Thyroid gland (tissue), 4 donors: ENCODE measurements at places on chromosomes 2 and 18. TPM values are rescaled to one million over a fixed set of nuclear protein-coding genes. Genes with fewer than 3 reads are reported as not detected.
A peak's percentile ranks its signal among the peaks of the same experiment; 100 is the strongest.

GRCh38 chr2:241390301-241391206 is 34.5 kb downstream of the FARP2 start:
- H3K27me3 ChIP-seq: no peaks in the 10 kb centered on the region
- H3K27ac ChIP-seq: no peak overlapping the region
- no peak for DNase-seq
- no peak overlapping the region for H3K4me3 ChIP-seq

DNA sequence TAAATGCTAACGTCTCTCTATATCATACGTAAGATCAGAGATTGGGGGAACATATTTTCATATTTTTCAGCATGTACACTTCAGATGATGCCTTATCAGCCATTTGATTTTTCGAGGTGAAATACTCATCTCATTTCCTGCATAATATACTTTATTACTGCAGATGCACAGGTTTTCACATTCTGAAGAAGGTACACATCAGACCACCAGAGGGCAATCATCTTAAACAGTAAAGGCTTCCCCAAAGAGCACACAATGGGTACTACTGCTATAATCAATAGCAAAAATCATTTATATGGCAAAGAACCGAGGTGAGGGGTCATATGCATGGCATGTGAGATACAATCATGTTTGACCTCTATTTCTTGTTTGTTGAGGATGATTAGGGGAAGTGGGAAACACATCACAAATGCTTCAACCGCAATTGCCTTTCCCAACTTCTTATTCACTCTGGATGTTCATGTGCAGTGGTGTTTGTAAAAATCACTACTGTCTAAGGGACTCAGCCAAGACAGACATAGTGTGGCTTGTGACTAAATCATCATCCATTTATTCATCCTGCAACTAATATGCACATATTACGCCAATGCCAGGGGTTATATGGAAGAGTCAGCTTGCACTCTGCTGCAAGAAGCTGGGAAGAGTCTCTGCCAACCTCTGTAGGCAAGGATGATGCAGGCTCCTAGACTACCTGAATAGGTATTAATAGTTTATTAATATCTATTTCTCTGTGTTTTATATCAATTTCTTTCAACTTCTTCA is 118.7 kb downstream of the EPB41L3 start:
- H3K27me3 ChIP-seq: no peaks in the 10 kb centered on the region
- DNase-seq: no peak
- no peak overlapping the region for H3K4me3 ChIP-seq
- no peaks in the 10 kb centered on the region for H3K4me1 ChIP-seq
- no peak overlapping the region for H3K27ac ChIP-seq

GRCh38 chr18:55024564-55024963 is 65.3 kb upstream of the CCDC68 start:
- DNase-seq: no peak
- no peak overlapping the region for H3K27ac ChIP-seq
- no peaks in the 10 kb centered on the region for H3K4me1 ChIP-seq
- no peaks in the 10 kb centered on the region for H3K27me3 ChIP-seq

- H3K27ac ChIP-seq: no peak overlapping the region
- H3K36me3 ChIP-seq: no peaks in the 10 kb centered on the region
- peaks cover 5% of the 10 kb centered on the region for H3K4me1 ChIP-seq
- peak; percentile 17 for DNase-seq
- H3K4me3 ChIP-seq: no peak overlapping the region
These were observed 5.6 kb downstream of the IL1F10 start for GRCh38 chr2:113073325-113073834.

DNA sequence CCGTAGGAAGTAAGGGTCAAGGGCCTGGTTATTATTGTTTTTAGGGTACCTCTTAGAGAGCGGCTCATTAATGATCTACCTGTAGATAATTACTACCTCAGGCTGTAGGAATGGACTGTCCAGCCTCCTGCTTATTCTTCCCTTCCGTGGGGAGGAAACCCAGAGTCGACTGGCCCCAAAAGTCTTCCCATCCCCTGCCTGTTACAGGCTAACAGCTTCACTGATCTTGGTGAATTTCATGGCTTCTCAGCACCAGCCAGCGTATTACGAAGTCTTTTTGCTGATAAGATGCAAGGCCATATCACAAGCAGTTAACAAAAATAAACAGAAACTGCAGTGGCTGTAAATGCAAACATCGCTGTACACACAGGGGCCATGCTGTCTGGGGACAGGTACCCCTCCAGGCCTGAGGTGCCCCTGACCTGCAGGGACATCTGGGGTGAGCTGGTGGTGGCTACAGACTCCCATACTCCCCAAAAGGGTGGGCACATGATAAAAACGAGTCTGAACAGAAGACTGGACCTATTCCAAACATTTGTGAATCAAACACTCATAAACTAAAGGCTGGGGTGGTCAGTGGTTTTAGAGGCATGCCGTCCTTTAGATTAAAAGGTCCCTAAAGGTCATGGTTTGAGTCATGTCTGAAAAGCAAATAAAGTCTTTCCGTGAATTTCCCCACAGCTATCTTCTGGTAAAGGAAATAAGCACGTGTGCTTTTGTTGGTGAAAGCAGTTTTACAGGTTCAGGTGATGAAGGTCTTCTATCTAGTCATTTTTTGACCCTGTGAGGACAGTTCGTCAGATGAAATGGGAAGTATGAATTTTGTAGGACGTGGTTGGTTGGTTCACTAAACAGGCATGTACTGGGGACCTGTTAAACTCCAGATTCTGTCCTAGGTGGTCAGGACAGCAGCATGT is 36.7 kb downstream of the TTC39C start:
- H3K27ac ChIP-seq: no peak overlapping the region
- DNase-seq: no peak
- H3K27me3 ChIP-seq: no peaks in the 10 kb centered on the region
- no peak overlapping the region for H3K4me3 ChIP-seq
- no peaks in the 10 kb centered on the region for H3K4me1 ChIP-seq

GRCh38 chr2:216645636-216645950 is 12.4 kb downstream of the IGFBP2 start:
- H3K4me3 ChIP-seq: no peak overlapping the region
- H3K36me3 ChIP-seq: no peaks in the 10 kb centered on the region
- H3K4me1 ChIP-seq: peaks cover 16% of the 10 kb centered on the region
- H3K27me3 ChIP-seq: no peaks in the 10 kb centered on the region
- no peak overlapping the region for H3K27ac ChIP-seq

GRCh38 chr2:66237803-66238379 is 197.0 kb upstream of the MEIS1 start:
- H3K36me3 ChIP-seq: no peaks in the 10 kb centered on the region
- no peak for DNase-seq
- H3K27ac ChIP-seq: peak overlapping the region; percentile 81
- H3K27me3 ChIP-seq: no peaks in the 10 kb centered on the region

- H3K4me1 ChIP-seq: no peaks in the 10 kb centered on the region
- no peaks in the 10 kb centered on the region for H3K36me3 ChIP-seq
- no peak overlapping the region for H3K27ac ChIP-seq
- no peaks in the 10 kb centered on the region for H3K27me3 ChIP-seq
- no peak overlapping the region for H3K4me3 ChIP-seq
- DNase-seq: peak; percentile 31
These were observed 8.2 kb upstream of the SMARCAL1 start for GRCh38 chr2:216404010-216404618.

- no peak for DNase-seq
- H3K27me3 ChIP-seq: no peaks in the 10 kb centered on the region
- H3K4me3 ChIP-seq: no peak overlapping the region
- H3K36me3 ChIP-seq: no peaks in the 10 kb centered on the region
- H3K4me1 ChIP-seq: no peaks in the 10 kb centered on the region
- no peak overlapping the region for H3K27ac ChIP-seq
These were observed 83.2 kb upstream of the GALNT5 start for GRCh38 chr2:157174321-157174720.

DNA sequence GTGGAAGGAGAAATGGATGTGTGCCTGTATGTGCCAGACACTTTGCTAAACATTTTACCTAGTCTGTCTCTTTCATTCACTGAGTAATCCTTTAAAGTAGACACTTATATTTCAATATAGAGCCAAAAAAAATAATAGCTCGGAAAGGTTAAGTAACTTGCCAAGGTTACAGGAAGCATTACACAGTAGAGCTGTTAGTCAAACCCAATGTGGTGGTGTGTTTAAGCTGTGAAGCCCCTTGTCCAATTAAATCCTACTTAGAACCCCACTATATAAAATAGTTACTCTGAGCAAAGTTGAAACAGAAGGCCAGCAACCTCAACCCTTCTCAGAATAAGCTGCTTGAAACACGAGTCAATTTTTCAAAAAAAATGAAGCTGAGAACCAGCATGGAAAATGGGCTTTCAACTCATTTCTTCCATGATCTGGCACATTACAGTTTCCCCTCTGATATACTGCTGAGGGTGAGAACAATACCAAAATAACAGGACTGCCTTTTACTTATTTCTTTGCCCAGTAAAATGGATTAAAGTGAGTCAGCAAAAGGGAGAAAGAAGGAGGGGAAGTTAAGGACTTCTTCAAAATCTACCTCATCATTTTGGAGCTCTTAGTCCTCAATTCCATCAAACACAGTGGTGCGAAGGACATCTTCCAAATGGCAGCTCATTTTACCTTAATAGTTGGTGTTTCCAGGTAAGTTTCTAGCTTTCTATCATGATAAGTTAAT is 7.9 kb downstream of the RDH14 start:
- no peak for DNase-seq
- peaks cover 15% of the 10 kb centered on the region for H3K4me1 ChIP-seq
- H3K4me3 ChIP-seq: no peak overlapping the region
- H3K27me3 ChIP-seq: no peaks in the 10 kb centered on the region
- H3K27ac ChIP-seq: no peak overlapping the region
- peaks cover 6% of the 10 kb centered on the region for H3K36me3 ChIP-seq

DNA sequence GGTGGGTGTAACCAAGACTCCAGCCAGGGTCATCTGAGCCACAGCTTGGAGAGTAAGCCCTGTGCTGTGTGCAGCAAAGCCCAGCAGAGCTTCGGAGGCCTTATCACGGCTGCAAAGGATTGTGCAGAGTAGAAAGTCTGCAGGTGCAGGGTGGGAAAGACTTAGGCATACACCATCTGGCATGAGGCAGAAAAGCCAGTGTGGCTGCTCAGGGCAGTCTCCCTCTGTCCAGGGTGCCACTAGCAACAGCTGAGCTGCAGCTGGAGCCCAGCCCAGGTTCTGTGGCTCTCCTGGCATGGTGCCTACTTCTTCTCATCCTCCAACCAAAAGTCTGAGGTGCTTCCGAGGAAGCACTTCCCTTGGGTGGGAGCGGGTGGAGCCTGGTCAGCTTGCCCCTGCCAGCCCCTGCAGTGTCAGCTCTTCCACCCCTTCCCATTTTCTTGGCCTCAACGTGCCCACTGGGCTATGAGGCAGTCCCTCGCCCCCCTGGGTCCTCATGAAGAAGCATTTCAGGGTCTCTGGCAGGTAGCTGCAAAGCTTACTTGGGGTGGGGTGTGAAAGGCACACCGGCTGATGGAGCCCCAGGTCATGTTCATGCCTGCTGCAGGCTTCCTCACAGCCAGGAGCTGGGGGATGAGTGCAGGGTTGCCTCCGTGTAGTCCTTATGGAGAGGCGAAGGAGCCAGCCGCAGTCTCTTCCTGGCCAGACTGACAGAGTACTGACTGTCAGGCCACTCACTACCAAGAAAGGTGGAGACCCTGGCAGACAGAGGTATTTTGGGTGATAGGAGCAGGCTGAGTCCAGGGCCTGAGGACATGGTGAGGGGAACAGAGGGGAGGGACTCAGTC is 4.8 kb downstream of the AMER3 start:
- H3K4me3 ChIP-seq: no peak overlapping the region
- no peak overlapping the region for H3K27ac ChIP-seq
- H3K36me3 ChIP-seq: no peaks in the 10 kb centered on the region
- peaks cover 3% of the 10 kb centered on the region for H3K4me1 ChIP-seq
- DNase-seq: peak; percentile 18

GRCh38 chr2:173107629-173108022 is 32.0 kb downstream of the MAP3K20 start:
- no peak overlapping the region for H3K4me3 ChIP-seq
- H3K27me3 ChIP-seq: no peaks in the 10 kb centered on the region
- no peak overlapping the region for H3K27ac ChIP-seq
- DNase-seq: no peak
- H3K36me3 ChIP-seq: no peaks in the 10 kb centered on the region
- peaks cover 12% of the 10 kb centered on the region for H3K4me1 ChIP-seq

GRCh38 chr2:240146627-240147278 is 6.3 kb upstream of the OTOS start:
- no peaks in the 10 kb centered on the region for H3K36me3 ChIP-seq
- H3K27me3 ChIP-seq: no peaks in the 10 kb centered on the region
- no peak for DNase-seq
- H3K4me1 ChIP-seq: peaks cover 7% of the 10 kb centered on the region
- no peak overlapping the region for H3K27ac ChIP-seq
- H3K4me3 ChIP-seq: no peak overlapping the region

- no peak for DNase-seq
- no peak overlapping the region for H3K27ac ChIP-seq
- H3K4me3 ChIP-seq: no peak overlapping the region
- peaks cover 3% of the 10 kb centered on the region for H3K4me1 ChIP-seq
- H3K27me3 ChIP-seq: no peaks in the 10 kb centered on the region
- H3K36me3 ChIP-seq: no peaks in the 10 kb centered on the region
These were observed 334.5 kb upstream of the SKOR2 start for GRCh38 chr18:47585914-47586313.

DNA sequence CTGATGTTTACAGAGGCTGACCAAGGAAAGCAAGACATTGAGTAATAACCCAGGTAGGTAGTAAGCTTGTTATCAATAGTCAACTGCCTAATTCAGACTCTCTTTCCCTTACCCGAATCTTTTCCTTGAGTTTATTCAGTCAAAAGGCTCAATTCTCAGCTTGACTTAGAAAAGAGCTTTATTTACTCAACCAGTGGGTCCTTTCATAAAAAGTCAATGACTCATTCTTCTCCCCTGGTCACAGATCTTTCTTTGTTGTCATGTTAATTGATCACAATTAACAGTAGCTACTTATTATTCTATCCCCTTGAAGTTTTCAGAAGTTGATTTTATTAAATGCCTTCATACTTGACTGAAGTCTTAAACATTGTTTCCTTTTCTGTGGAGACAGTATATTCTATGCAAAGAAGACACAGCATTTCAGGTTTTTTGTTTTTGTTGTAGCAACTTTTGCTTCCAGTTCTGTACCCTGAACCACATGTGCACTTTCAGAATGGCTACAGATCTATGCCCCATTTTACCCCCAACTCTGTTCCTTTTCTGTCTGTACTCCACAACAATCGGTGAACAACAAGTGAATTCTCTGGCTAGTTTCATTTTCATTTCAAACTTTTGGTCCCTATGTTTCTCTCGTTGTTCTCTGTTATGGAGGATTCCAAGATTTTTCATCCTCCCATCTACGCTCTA is 428.3 kb downstream of the NCKAP5 start:
- H3K36me3 ChIP-seq: no peaks in the 10 kb centered on the region
- no peak overlapping the region for H3K4me3 ChIP-seq
- no peaks in the 10 kb centered on the region for H3K27me3 ChIP-seq
- no peak overlapping the region for H3K27ac ChIP-seq
- no peaks in the 10 kb centered on the region for H3K4me1 ChIP-seq
- DNase-seq: no peak

GRCh38 chr2:181163139-181163538 is 182.7 kb downstream of the UBE2E3 start:
- no peak overlapping the region for H3K4me3 ChIP-seq
- H3K27me3 ChIP-seq: no peaks in the 10 kb centered on the region
- no peaks in the 10 kb centered on the region for H3K4me1 ChIP-seq
- DNase-seq: no peak
- H3K36me3 ChIP-seq: no peaks in the 10 kb centered on the region

- H3K27ac ChIP-seq: peak overlapping the region; percentile 36
- DNase-seq: peak; percentile 46
- H3K27me3 ChIP-seq: no peaks in the 10 kb centered on the region
These were observed 10.8 kb downstream of the EMILIN2 start for GRCh38 chr18:2857491-2858131.

- no peaks in the 10 kb centered on the region for H3K36me3 ChIP-seq
- peak; percentile 14 for DNase-seq
- H3K27me3 ChIP-seq: no peaks in the 10 kb centered on the region
These were observed 83.0 kb downstream of the CMPK2 start for GRCh38 chr2:6782517-6783237.

The LONRF2 gene
- 16.5 TPM for total RNA-seq

The ALK gene
- 0.08 TPM for total RNA-seq

The ECEL1 gene
- 0.94 TPM for total RNA-seq
